Astrocyte of the hippocampus (primary cell): ENCODE measurements at places on chromosomes 4 and X.

GRCh38 chr4:186137196-186137794, 32.8 kb downstream of the FAM149A start:
- DNase-seq = peak; percentile 45

- DNase-seq = no peak
Measured at GRCh38 chr4:1480720-1481119, 74.5 kb upstream of the NKX1-1 start.

DNA sequence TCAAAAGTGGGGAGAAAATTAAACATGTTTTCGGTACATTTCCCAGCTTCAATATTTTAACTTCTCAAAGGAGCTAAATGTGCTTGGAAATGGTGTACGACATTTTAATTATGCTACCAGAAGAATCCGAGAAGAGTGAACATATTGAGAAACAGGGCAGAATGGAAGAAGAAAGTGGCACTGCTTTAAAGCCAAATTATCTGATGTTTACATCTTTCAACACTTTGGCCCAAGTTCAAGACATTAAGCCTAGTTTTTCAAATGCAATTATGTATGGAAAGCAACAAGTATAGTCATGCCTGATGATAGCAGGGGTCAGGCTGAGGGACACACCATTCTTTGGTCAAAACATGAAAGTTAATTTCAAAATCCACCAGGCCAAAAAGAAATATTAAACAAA, 577.9 kb upstream of the ZFP42 start:
- no peak for DNase-seq

DNA sequence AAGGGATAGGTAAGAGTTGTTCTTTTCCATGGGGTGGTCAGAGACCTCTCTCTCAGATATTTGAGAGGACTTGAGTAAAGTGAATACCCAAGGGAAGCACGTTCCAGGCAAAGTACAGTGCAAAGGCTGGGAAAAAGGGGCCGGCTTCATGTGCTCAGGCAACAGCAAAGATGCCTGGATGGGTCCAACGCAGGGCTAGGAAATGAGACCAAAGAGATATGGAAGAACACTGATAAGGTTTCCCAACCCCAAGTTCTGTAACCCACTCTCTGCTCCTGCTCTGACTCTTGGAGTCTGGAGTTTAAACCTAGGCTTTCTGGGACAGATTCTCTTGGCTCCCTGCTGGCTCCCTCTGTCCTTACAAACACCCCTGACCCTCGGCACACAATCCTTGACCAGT, 36.2 kb upstream of the PROM1 start:
- no peak for DNase-seq

DNA sequence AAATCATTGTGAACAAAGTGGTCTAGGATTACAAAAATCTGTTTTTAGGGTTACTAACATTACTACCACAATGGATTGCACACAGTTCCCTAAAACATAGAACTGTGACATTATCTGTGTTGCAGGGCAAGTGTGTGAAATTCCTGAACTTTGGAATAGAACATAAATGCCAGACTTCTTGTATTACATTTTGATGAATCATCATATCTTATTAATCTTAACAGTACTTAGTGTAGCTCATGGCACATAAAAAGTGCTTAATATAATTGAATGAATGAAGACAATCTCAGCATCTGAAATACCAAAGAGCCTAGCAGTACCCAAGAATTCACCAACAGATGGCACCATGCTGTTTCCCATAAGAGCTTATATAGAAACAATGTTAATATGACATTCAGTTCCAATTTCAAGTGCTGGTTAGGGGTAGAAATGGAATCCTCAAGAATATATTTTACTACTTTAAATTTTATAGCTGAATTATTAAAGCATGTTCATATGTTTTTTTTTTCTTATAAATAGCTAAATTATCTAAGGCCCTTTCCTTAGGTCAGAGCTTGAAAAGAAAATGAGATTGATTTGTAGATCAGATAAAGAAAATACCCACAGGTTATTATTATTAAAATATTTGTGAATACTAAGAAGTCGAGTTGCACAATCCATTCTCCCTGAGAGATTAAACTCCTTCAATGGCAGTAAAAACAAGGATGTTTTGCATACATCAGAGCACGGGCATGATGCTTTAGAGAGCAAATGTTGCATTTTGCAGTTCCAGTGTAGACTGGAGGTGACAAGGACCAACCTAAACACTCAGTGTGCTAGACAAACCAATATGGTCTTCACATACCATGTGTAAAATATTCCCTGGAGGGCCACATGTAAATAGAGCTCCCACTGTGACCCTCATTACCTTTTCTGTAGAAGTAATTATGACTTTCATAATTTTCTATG, 25.7 kb upstream of the SHISA3 start:
- DNase-seq = peak; percentile 74
